ENCODE measurements at places on chromosomes 12 and 14.

DNA sequence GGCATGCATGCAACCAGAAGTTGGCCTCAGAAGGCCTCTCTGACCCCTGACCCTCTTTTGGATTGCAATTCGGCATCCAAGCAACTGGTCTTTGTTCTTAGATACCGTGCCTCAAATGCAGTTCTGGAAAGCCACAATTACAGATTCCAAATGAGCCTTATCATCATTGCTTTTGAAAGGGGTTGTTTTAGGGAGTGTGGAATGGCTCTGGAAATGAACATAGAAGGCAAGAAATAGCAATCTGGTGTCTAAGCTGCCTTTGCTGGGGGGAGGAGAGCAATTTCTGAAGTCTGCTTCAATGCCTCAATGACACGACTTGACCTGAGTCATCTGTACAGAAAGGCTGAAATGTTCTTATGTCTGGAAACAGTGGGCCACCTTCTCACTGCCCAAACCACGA is 250.1 kb downstream of the NUAK1 start:
- peak; percentile 15 for DNase-seq

DNA sequence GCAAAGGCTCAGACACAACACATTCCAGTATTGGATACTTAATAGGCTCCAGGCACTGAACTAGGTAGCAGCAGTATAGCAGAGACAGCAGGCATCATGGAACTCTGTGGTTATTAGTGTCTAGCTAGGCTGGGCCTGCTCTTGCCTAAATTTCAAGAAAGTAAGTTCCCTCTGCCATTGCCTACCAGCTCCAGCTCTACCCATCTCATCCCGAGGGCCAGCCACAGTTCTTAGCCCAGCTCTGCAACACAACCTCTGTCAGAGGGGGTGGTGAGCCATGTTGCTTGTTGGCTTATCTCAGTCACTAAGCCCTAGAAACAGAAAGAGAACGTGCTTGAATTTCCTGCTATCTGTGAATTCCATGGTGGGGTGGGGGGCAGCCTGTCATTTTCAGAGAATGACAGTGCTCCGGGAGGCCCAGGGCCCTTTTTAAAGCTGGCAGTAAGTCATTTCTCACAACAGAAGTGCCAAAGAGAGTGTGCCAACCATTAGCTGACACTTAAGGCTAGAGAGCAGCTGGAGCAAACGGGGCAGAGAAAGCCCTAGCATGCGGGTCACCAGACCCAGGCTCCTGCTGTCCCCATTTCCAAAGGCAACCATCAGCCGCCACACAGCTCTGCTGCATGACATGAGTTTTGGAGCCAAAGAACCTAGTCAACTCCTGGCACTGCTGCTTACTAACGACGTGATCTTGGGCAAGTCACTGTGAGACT is 105.9 kb downstream of the PRMT8 start:
- DNase-seq, result no peak

DNA sequence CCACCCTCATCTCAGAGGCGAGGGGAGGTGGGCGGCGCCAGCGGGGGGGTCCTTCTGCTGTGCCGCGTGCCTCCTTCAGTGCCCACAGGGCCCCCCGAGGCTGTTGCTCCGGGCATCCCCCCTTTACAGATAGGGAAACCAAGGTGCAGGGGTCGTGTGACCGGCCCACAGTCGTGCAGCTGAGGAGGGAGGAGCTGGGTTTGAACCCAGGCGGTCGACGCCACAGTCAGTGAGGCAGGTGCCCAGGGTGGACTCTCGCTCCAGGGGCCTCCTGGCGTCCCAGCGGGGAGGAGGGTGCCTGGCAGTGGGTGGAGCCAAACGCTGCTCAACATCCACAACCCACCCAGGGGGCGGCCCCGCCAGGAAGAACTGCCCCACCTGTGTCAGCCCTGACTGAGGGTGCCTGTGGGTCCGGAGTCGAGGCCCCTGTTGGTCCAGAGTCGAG is 8.6 kb downstream of the GALNT9 start:
- no peak for DNase-seq

DNA sequence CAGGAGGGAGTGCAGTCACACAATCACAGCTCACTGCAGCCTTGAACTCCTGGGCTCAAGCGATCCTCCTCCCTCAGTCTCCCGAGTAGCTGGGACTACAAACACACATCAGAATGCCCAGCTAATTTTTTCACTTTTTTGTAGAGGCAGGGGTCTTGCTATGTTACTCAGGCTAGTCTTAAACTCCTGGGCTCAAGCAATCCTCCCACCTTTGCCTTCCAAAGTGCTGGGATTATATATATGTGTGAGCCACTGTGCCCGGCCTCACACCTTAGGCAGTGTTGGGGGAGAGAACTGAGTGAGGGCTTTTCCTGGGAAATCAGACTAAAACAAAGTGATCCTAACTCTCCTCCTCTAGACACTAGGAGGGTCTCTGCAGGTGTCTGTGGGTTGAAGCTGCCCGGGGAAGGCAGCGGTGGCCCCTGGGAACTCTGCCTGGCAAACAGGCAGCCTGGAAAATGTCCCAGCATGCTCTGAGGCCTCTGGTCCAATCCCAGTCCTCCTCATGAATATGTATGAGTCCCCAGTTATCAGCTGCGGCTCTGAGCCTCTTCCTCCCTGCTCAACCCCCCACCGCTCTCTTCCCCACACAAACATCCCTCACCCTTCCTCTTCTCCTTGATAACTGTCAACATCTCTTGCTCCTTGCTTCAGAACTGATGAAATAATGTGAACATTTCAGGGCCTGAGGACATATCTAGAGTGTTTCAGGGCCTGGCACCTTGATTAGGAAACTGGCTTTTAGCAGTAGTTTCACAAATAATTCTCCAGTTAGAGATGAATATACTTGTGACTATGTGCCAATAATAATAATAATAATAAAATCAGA is 7.9 kb upstream of the NAA25 start:
- DNase-seq, result peak; percentile 38

DNA sequence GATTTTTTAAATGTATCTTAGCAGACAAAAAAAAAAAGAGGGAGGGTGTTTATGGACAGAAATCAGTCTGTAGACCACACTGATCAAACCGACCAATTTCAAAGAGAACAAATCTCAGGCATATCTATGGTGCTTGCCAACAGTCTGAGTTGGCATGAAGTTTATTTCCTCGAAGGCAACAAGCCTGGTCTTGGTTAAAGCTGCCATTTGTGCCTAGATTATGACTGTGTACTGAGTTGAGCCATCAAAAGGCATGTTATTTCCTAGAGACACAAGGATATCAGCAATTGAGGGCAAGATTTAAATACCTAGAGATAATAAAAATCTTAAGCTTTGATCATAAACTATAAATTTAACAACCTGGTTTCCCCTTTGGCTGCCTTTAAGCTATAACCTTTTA is 119.2 kb downstream of the SLC2A13 start:
- DNase-seq, result no peak

DNA sequence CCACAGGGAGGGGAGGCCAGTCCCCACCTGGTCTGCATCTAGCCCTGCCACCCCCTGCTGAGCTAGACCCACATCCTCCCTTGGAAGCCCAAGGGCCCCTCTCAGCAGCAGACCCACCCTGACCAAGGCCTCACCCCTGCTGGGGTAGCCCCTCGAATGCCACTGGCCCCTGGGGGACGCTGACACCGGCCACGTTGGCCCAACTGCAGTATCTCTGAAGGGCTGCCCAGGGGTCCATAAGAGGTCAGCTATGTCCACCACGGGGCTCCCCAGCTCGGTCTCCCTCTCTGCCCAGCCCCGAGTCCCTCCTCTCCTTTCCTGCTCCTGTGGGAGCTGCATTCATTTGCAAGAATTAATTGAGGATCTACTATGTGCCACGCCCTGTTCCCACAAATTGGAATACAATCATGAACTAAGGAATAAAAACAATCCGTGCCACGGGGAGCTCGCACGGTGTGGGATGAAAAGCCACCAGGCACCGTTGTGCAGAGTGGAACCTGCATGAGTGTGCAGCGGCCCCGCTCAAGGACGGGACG is 71.4 kb downstream of the GALNT9 start:
- no peak for DNase-seq

DNA sequence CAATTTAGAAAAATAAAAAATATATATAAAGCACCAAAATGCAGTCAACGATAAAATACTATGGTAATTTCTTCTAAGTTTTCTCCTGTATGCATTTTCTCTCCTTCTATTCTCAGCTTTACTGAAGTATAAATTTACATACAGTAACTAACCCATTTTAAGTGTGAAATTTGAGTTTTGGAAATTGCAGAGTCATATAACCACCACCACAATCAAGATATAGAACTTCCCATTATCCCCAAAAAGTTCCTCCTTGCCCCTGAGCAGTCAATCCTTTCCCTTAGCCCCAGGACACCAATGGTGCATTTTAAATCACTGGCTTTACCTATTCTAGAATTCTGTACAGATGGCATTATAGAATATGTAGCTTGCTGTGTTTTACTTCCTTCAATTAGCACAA is 31.0 kb upstream of the BBS10 start:
- DNase-seq, result no peak

- DNase-seq, result no peak
Observed at GRCh38 chr12:30631740-30632139, 63.9 kb downstream of the IPO8 start.

- no peak for DNase-seq
Observed at GRCh38 chr12:102059343-102059742, 2.4 kb downstream of the WASHC3 start.

DNA sequence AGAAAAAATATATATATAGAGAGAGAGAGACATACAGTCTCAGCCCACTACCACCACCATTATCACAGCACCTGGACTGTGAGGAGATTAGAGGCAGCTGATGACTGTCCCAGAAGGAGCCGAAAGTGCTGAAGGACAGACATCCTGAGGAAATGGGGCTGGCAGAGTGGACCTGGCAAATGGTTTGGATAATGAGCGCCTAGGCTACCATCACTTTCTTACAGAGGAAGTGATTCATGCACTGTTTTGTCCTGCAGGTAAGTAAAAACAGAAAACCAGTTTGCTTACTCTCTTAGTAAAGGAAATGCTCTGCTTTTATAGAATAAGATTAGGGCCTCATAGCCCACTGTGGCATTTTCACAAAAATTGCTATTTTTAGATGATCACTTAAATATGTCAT is 28.6 kb upstream of the DNM1L start:
- DNase-seq, result no peak

DNA sequence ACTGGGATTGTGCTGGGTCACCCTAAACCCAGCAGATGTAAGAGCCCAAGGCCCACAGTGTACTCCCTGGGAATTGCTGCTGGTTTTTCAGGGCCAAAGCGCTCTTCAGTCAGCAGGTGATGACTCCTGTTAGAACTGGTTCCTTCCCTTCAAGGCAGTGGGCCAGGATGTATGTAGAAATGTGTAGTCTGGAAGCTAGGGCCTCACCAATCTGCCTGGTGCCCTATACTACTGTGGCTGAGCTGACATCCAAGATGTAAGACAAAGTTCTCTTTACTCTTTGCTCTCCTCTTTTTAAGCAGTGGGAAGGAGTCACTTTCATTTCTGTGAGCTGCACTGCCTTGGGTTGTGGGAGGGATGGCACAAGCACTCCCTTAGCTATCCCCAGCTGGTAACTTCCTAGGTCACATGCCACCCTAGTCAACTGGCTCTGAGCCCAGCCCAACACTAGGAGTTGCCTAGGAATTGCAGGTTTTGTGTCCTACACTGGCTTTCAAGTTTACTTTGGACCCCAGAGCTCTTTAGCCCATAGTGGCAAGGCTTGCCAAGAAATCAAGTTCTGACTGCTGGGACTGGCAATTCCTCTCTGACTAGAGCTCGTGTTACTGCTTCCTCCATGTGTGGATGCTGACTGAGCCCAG is 249.2 kb downstream of the C12orf50 start:
- DNase-seq, result no peak

DNA sequence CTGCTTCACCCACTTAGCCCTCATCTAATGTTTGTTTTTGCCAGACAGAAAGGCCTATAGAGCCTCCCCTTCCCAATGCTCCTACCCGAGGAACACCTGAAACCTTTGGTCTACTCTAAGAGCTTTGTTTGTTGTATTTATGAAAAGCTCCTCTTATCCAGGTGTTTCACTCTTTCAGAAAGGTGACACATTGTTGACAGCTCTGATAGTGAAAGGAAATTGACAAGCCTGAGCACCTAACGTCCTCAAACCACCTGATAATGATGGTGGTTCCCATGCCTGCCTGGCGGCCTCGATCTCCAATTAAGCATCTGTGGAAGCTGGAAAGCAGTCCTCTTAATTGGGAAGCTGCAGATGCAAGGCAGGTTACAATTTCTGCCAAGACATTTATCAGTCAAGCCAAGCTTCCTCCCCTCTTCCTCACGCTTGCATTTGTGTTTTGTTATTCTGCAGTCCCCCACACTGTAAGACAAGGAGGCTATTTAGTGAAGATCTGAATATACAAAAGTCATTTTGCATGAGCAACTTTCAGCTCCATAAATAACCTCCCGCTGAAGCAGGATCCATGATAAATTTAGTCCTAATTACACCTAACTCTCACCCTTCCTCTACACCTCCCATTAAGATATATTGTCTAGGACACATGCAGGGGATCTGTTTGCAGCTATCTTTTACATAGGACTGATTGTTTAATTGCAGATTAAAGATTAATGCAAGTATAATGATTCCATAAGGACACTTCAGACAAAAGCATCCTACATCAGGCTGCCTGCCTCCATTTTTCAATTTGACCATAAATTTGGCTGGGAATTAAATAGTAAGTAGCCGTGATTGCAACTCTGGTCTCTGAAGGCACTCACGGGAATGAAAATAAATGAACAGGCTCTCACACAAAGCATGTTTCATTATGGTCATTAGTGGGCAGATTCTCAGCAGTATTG is 288.6 kb downstream of the PDZRN4 start:
- no peak for DNase-seq

DNA sequence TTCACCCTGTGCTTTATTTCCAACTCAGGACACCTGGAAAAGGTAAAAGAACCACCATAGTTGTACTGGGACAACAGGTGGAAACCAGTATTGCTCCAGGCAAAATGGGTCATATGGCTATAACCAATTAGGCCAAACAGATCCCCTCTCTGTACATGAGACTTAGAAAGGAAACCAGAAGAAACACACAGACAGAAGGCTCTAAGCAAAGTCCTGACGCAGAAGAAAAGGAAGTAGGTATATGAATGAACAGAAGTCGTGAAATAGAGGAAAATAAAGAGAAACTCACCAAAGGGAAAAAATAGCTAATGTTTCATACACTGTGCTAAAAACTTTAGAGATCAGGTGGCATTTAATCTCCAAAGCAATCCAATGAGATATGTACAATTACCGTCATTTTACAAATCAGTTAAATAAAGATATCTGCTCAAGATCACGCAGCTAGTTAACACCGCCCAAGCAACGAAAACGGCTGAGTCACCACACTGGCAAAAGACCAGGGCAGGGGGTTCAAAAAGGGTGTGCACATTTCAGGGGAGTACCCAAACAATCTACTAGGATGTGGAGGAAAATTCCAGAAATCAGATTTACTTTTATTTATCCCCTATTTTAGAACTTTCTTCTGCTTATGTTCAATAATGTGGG is 82.3 kb downstream of the ITPR2 start:
- DNase-seq, result no peak

DNA sequence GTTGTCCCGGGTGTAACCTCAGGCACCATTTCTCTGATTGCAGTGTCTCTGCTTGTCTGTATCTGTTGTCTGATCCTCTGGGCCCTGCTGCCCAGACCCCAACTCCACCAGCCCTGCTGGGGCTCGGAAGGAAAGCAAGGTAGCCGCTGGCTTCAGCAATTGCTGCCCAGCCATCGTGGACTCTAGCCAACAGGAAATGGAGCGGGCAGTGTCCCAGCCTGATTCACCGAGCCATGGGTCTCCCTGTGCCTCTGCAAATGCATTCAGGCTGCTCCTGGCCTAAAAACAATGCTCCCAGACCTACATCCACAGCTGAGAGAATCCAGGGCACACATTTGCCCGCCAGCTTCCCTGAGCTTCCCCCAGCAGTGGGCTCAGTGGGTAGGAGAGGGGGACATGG is 9.2 kb downstream of the TUNAR start:
- no peak for DNase-seq

Data from hepatic stellate cell (primary cell).